ENCODE measurements at places on chromosomes 5 and 9.

DNA sequence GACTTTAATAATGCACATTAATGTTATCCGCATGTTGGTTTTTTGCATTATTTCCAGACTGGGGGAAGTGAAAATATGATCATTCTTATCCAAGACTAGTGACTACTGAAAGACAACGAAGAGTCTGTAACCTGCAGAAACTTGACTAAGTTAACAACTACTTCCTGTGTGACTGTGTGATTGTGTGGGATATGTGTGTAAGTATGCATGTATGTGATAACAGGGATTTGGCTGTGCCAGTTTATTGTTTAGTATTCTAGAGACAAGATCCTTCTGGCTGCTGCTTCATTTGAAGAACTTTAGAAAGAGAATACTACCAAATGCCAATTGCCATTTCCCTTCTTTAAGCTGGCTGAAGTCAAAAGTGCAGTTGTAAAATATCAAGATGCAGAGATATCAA is 375.7 kb upstream of the PRR16 start:
- no peak for DNase-seq

DNA sequence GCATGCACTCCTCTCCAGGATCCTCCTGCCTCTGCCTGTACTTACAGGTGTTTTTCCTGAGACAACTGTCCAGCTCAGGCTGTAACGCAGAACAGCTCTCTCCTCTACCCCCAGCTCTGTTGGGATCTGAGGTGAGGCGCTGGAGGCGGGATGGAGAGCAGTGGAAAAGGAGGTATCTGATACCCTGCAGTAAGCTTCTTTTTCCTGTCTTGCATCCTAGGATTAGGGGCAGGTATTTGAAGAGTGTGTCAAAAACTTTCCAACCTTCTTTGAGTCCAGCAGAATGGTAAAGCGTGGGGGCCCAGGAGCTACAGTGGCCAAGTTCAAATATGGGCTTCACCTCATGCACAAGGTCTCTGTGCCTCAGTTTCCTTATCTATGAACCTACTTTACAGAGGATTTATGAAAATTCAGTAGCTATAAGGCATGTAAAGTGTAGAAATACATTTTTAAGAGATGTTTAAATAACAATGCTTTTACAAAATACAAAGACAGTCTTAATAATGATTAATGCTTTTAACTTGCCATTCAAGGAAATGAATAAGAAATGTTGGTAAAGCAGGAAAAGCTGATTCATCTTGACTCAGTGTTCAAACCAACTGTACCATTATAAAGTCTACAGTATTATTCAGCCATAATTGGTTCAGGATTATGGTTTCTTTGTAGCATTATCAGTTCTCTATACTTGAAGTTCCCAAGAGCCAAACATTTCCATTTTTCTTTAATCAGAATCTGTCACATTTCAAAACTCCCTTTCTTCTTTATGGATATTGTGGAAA is 26.1 kb downstream of the MAP1B start:
- no peak for DNase-seq

DNA sequence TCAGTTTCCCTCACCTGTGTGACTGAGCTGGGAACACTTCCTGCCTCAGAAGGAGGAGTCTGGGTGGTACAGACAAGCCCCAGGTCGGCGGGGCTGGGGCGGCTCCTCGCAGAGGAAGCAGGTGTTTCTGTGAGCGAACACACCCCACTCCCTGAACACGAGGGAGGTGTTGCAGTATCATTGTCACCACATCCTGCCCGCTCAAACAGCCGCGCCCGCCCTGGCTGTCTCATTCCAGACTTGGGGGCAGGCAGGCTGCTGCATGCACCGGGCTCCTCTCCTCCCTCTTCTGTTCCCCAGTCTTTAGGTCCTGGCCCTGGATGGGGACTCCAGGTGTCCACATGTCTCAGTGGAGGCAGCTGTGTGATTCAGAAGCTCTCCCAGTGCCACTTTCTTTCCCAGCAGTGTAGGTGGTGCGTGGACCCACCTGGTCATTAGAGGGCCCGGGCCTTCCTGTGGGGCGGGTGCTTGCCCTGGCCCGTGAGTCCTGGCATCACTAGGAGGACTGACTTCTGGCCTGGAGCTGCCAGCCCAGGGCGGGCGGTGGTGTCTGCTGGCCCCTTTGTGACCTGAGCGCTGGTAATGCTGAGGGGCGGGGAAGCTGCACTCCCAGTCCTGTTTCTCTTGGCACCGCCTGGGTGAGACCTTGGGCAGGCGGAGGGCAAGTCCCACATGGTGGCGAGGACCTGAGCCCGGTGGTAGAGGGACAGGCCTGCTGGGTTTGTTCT is 18.3 kb upstream of the PHYHD1 start:
- peak; percentile 86 for DNase-seq

DNA sequence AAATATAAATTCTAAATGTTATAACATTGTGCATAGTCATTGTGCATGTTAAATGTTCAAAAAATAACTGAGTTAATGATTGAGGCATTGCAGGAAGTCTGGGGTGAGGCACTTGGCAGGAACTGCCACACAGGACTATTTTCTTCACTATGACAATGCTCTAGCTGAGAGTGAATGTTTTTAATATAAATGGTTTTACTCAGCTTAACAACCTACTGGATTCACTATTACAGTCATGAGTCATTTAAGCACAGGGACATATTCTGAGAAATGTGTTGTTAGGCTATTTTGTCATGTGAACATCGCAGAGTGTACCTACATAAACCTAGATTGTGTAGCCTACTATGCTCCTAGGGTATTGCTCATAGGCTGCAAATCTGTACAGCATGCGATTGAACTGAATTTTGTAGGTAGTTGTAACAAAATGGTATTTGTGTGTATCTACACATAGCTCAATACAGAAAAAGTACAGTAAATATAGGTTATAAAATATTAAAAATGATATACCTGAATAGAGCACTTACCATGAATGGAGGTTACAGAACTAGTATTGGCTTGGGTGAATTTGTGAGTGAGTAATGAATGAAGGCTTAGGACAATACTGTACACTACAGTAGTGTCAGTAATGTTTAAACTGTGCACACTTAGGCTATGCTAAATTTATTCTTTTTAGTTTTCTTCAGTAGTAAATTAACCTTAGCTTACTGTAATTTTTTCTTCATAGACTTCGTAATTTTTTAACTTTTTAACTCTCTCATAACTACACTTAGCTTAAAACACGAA is 346.1 kb upstream of the PTGER4 start:
- no peak for DNase-seq

- DNase-seq: no peak
Observed at GRCh38 chr5:19874811-19875210, 113.2 kb downstream of the CDH18 start.

DNA sequence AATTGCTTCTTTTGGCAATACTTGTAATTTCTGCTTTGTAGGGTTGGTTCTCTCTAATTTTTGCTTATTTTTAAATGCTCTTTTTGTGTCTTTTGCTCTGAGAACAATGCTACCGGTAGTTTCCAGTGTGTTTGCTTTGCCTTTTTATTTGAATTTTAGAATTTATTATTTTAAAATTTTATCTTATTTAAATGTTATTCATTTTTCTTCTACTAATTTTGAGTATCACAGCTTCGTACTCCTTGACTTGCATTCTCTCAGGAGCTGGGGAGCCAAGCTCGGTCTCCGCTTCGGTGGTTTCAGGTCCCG is 45.9 kb downstream of the ANXA2R start:
- DNase-seq: no peak

- DNase-seq: no peak
Observed at GRCh38 chr5:147474140-147474539, 35.7 kb downstream of the DPYSL3 start.

GRCh38 chr9:110977259-110977709 is 61.0 kb downstream of the LPAR1 start:
- no peak for DNase-seq

DNA sequence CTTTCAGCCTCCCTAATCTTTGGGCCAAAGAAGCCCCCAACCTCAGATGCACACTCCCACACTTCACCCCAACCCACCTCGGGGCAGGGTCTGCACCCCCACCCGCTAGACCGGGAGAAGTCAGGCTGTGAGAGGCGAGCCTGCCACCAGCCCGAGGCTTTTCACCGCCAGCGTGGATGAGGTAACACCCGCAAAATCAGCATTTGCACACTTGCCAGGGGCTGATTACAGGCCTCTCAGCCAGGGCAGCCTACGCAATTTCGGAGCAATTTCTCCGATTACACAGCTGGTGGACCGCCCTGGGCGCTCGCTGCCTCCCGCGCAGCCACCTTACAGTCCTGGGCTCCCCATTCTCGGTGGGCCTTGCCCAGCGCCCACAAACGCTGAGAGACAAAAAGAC is 68.5 kb downstream of the FOXD1 start:
- DNase-seq: no peak

GRCh38 chr9:120212853-120213200 is 367.1 kb downstream of the CDK5RAP2 start:
- DNase-seq: no peak

DNA sequence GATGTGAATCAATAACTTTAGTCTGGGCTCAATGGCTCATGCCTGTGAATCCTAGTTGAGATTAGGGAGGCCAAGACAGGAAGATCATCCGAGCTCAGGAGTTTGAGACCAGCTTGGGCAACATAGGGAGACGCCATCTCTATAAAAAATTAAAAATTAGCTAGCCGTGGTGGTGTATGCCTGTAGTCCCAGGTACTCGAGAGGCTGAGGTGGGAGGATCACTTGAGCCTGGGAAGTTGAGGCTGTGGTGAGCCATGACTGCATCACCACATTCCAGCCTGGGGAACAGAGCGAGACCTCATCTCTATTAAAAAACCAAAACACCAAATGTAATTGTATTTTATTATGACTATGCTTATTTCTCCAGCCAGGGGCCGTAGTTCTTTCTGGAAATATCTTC is 69.6 kb upstream of the NR5A1 start:
- no peak for DNase-seq

DNA sequence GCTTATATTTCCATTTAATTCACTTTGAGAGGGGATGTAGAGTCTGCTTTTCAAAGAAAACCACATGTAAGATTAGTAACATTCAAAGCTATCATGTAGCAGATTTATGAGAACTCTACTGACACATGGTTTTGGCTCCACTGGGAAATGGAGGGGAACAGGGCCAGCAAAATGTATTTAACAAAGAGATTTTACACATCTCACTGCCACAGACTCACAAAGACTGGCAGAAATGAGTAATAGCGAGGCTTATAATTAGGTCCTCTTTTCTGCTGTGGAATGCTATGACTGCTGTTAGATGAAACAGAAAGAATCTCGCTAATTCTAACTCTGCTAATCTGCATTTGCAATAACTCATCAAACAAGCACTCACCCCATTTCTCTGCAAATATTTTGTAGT is 4.5 kb downstream of the DAP start:
- DNase-seq: no peak

GRCh38 chr9:113482341-113482740 is 18.8 kb downstream of the RGS3 start:
- DNase-seq: no peak
